Activated naive CD4-positive, alpha-beta T cell treated with anti-CD3 and anti-CD28 coated beads, Interleukin-2, amount 50 U/mL, for 72 hours (primary cell): ENCODE measurements at places on chromosomes 6 and 20. TPM values are rescaled to one million over a fixed set of nuclear protein-coding genes. Genes with fewer than 3 reads are reported as not detected.

DNA sequence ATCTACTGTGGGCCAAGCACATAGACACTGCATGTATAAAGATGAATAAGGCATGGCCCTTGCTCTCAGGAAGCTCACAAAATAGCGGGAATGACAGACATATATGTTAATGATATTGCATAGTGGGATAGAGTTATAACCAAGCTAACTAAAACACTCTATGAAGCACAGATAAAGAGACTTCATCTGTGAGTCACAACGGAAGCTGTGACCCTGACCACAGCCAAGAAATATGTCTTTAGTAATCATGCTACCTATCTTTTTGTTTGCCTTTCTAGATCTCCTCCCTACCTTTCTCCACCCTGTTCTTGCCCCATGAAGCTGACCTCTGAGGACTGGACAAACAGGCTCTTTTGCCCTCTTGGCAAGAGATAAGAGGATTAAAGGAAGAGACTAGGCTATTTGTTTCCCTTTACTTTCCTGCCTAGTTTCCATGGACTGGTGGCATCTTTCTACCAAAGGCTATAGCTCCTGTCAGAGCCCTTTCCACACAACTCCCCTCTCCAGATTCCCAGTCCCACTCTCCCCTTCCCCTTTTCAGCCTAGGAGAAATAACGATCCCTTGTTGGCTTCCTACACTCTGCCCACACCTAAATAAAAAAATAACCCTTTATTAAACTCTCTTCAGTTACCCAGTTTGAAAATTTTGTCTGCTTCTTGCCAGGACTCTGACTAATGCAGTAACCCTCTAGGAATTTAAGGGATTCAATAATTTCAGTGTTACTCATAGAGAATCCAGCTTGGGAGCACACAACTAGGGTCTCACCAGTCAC lies 504.9 kb upstream of the MARCKS start:
- no peak for DNase-seq

- no peak for DNase-seq
Measured at GRCh38 chr6:31903957-31904356, 2.1 kb upstream of the ZBTB12 start.

- no peak for DNase-seq
Measured at GRCh38 chr6:1461736-1462135, 72.4 kb downstream of the FOXF2 start.

The TMC2 gene
- total RNA-seq, result not detected

The GJA10 gene
- not detected for total RNA-seq

GRCh38 chr6:19231878-19232561 lies 605.1 kb upstream of the ID4 start:
- DNase-seq, result no peak
